ENCODE measurements at places on chromosomes 4 and X.

GRCh38 chrX:30831082-30831481 lies 58.0 kb downstream of the TAB3 start:
- no peak for DNase-seq

GRCh38 chr4:77052352-77052751 lies 23.4 kb downstream of the CCNI start:
- peak; percentile 6 for DNase-seq

- DNase-seq = peak; percentile 29
Measured at GRCh38 chr4:48017108-48017571, 568 bp downstream of the NIPAL1 start.

DNA sequence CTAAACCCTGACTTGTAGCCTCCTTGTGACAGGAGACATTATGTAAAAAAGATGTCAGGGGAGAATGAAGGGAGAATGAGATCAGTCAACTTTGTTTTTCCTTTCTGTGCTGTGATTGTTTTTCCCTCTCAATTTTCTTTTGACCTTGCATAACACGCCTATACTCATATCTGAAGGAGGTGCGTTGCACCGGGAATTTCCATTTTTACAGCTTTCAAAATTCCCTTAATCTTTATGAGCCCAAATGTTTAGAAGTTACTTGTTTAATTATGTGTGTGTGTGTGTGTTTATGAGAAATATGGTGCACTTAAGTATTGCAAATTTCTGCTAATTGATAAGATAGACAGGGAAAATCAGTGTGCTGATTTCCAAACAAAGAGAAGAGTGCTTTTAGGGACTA lies 21.6 kb downstream of the SYNPO2 start:
- no peak for DNase-seq

DNA sequence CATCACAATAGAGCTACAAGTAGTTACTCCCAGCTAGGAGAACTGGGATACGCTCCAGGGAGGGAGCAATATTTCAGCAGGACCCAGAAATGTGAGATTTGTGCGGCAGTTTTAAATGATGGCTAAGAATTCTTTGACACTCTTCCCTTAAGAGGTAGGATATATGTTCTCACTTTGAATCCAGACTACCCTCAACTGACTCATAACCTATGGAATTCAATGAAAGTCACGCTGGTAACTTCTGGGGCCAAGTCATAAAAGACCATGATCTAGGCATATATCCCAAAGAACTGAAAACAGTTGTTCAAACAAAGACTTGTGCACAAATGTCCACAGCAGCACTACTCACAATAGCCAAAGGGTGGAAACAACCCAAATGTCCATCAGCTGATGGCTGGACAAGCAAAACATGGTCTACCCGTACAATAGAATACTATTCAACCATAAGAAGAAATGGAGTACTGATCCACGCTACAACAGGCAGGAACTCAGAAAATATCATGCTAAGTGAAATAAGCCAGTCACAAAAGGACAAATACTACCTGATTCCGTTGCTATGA lies 10.5 kb downstream of the CD99L2 start:
- DNase-seq = no peak

- no peak for DNase-seq
Measured at GRCh38 chr4:88137112-88137511, 21.3 kb downstream of the ABCG2 start.

- DNase-seq = peak; percentile 97
Measured at GRCh38 chr4:101256222-101256621, 91.1 kb downstream of the PPP3CA start.

DNA sequence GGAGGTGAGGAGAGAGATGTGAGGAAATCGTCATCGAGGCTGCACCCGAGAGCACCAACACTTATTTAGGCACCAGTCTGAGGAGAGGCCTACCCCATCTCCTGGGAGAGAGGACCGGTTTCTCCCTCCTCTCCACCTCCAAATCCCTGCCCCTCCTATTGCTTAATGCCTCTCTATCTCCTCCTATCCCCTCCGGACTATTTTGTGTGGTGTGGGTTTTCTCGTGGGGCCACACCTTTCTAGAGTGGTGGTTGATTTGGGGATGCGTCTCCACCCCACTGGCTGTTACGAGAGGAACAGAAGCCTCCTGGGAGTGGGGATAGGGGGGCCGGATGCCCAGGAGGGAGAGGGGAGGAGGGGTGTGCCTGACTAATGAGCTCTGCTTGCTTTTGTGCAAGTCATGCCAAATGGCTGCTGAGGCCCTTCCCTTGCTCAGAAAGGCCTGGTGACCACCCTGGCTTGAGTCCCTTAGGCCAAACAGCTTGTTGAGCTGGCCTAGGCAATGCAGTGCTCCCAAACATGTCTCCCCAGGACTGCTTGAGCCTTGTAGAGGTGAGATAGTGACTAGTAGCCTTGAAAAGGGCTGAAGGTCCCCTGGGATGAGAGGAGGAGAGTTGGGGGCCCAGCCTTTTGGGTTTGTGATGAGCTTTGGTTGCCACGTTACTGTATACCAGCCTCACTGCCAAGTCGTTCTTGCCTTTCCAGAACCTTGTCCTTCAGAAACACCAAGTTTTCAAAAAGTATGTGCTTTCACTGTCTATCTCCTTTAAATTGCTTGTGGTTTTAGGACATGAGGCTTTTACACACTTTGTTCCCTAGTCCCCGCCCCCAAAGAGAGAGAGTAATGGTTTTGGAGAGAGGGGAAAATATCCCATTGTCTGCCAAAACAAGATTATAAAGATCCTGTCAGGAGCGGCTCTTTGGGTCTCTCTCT lies 1.2 kb downstream of the MSN start:
- peak; percentile 88 for DNase-seq

DNA sequence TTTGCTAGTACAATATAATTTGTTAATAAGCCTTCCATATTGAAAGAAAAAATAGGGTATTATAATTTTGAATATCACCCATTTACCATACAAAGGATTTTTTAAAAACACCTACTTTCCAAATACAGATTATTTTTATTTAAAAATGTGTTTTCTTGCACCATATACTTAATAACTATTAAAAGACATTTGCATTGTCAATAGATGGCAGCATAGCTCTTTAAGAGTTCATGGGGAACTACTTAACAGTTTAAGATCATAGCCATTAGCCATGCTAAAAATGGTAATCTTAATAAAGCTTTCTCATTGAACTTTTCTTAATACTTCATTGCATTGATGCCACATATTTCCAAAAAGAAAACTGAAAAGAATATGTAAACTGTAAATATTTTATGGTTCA lies 1995.9 kb downstream of the C4orf33 start:
- peak; percentile 13 for DNase-seq

DNA sequence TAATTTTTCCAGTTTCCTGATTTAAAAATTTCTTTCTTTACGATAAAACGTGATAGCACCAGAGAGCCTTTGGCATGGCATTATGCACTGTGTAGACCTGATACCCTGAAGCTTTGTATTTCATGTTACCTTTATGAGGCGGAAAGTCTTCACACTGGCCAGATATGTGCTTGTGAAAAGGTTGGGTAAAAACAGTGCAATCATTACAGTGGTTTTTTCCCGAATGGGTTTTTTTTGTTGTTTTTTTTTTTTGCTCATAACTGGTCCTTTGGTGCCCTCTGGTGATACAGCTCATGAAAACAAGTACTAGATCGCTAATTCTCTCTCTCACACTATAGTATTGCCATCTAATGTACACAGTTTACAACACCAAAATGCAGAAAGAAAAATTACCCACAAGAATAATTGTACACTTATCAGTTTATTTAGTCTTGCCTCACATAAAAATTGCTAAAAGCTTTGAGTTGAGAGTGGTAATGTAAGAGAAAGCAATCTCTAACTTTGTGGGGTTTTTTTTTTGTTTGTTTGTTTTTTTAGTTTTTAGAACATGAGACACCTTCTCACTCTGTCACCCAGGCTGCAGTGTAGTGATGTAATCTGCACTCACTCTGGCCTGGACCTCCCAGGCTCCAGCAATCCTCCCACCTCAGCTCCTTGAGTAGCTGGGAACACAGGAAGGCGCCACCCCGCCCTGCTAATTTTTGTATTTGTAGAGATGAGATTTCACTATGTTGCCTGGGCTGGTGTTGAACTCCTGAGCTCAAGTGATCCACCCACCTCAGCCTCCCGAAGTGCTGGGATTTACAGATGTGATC lies 21.3 kb downstream of the SPCS3 start:
- DNase-seq = peak; percentile 4

DNA sequence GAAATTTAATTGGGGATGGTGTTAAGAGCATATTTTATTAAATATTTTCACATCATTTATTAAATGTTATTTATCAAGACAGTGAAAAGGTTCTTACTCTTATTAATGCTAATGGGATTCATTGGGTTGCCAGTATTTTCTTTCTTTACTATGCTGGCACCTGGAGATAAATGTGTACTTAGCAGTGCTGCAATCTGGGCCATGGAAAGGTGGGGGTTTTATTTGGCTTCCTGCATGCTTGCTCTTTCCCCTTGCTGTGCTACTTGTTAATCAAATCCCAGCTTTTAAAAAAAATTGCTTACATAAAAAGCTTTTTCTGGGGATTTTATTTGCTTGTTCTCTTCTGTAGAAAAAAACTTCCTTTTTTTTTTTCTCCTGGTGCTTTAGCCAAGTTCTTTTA lies 48.3 kb downstream of the ZAR1 start:
- peak; percentile 73 for DNase-seq

DNA sequence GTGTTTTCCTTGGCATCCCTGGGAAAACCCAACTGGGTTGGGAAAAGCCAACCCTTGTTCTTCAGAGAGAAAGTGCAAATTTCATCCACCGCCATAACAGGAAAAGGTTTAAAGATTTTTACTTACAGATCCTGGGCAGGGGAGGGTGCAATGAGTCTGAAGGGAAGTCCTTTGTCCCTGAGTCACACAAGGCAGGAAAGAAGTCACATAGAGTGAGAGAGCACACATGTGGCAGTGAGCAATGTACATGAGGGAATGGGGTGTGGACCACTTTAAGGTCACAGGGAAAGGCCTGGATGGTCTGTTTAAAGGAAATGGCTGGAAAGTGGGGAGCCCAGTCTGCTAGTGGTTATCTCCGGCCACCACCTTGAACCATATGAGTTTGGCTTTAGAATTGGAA lies 248.9 kb downstream of the HS3ST1 start:
- DNase-seq = no peak

DNA sequence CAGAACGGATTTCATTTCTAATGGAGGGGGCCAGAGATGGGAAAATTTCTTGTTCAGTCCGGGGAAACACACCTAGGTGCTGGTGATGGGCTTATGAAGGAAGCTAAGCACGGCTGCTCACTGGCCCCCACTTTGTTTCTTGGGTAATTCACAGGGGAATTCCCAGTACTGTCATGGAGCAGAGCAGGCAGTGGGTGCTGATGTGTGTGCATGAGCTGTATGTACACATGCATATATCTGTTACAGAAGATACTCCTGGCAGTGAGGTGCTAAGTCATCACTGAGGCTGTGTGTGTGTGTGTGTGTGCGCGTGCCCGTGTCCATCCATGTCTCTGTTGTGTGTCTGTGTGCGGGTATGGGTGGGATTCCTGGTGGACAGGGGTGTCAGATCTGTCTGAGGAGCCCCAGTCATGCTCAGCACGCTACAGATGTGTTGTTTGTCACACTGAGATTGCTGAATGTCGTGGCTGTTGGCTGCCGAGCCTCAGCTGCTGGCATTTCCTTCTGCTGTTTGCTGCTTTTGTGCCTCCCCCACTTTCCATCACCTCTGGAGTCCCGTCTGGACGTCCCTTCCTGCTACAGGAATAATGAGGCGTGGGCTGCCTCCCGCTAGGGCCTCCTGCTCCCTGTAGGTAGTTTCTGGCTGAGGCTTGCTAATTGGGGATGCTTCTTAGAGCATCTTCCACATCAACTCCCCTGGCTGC lies 53.3 kb downstream of the JADE1 start:
- no peak for DNase-seq

DNA sequence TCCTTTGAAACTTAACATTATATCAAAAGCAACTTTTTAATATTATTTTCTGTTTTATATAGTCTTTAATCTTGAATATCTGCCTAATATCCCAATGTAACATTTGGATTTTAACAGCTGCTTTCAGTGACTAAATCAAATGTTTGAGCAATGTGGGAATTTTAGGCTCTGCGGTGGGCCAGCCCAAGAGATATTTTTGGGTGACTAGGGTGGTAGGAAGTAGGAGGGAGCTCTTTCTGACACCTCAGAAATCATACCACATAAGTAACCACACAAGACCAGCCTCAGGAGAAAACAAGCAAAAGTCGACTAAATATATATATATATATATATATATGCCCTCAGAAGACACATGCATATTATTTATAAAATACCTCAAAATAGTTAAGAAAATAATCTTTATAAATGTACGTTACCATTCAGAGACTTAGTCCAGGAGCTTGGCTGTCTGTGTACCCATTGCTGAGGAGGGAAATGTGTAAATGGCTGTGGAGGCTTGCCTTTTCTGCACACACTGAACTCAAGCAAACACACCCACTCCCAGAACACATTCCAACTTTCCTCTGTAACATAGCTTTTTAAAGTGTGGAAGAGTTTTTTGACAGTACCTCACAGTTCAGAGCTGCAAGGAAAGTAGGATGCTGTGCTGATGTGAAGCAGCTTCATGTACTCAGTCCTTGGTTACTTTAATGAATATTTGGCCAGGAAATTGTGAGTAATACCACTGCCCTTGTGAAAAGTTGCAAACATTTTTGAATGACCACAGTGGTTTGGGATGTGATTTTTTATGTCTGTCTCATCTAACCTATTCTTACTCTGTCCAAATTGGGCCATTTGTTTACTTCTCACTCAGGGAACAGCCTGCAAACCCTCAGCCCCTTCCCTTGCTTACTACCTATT lies at the start of gene RTL3:
RTL3 (minus strand) TSS at position 484 of the 900 bp plus-strand sequence. CDS start 908 bp downstream, outside the sequence.
- DNase-seq = no peak

- DNase-seq = no peak
Measured at GRCh38 chr4:83436680-83437079, 18.9 kb downstream of the HELQ start.

DNA sequence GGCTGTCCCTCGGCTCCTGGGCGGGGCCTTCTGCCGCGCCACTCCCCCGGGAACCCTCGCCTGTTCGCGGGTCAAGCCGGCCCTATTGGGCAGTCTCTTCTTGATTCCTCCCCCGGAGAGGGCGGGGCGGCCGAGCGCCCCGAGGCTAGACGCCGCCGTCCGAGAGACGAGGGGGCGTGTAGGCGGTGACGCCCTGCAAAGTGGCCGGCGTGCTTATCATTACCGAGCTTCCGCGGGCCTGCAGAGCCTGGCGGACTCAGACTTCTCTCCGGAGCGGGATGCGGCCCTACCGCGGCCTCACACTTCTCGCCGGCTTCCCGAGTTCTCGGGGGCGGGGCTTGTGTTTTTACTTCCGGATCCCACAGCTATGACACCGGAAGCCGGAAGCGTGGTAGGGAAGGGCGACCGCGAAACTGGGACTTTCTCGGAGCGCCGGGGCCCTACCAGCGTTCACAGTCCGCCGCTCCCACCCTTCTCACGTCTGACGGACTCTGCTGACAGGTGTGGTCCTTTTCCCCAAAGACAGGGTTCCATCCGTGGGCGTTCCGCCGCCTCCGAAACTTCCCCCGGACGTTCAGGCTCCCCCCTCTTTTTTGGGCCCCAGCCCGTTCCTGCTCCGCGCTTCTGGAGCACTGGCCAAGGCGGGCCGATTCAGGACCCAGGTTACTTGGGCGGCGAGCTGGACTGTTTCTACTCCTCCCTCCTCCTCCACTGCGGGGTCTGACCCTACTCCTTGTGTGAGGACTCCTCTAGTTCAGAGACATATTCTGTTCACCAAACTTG lies at the start of gene IKBKG:
IKBKG (plus strand) TSS at position 376 of the 783 bp plus-strand sequence. CDS start 4,383 bp downstream, outside the sequence.
- peak; percentile 71 for DNase-seq

All from NCI-H2081 (cell line).